Stimulated activated CD8-positive, alpha-beta memory T cell treated with anti-CD3 and anti-CD28 coated beads, Interleukin-2, amount 100 ng/mL, for 48 hours (primary cell): ENCODE measurements at places on chromosomes 11 and 22.

DNA sequence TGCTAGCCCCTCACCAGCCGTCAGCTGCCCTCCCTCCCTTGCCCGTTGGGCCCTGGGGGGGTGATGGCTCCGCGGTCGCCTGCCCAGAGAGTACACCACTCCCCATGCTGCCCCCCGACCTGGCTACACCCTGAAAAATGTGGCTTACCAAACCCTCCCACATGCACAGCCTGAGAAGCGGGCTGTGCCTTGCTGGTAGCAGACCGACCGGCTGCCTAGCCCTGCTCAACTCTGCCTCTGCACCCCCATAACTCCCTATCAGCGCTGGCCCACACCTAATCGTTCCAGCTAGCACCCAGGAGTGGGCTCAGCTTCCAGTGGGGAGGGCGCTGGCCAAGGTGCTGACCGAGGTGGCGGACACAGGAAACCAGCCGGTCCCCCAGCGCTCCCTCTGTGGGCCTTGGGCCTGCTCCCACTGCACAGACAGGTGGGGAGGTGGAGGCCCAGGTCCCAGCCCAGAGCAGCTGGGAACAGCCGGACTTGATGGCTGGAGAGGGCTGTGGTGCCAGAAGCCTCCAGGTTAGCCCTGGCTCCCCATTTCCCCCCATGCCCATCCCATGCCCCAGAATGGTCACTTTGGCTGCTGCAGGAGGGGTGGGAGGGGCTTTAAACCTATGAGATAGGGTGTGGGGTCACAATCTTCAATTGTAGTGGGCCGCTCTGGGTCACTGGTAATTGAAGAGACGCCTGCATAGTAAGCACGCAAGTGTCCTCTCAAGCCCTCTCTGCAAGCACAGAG lies 32.1 kb upstream of the PRODH start:
- DNase-seq: no peak

- no peak for DNase-seq
These were observed 38.3 kb upstream of the CXCR5 start for GRCh38 chr11:118845369-118845768.

- no peak for DNase-seq
These were observed 41.2 kb downstream of the STIM1 start for GRCh38 chr11:3896644-3897043.

GRCh38 chr11:118168751-118169150 lies 7.7 kb downstream of the SCN2B start:
- DNase-seq: no peak

- DNase-seq: no peak
These were observed 15.5 kb downstream of the RAB30 start for GRCh38 chr11:83056204-83056603.

DNA sequence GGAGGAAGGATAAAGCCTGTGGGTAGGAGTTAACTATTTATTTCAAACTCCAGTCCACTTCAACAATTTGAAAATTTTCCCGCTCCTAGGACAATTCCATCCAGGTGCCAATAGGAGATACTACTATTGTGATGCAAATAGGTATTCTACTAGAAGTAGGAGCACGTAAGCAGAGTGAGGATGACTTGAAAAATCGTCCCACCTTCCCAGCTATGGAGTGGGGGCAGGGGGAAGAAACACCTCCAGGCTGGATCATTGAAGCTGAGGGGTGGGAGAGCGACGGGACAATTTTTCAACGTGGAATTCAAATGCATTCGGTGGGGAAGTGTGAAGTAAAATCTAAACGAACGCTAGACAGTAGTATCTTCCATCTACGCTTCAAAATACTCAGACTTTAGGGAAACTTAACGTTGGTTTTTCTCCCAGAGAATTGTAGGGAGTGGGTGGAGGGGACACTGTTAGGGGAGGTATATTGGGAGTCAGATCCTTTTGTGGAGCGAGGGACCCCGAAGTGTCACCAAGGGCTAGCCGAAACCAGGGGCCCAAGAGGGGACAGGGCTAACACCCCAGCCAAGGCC lies 523 bp upstream of the ARHGAP42 start:
- no peak for DNase-seq

- DNase-seq: no peak
These were observed 532.8 kb downstream of the OPCML start for GRCh38 chr11:132999516-132999915.

DNA sequence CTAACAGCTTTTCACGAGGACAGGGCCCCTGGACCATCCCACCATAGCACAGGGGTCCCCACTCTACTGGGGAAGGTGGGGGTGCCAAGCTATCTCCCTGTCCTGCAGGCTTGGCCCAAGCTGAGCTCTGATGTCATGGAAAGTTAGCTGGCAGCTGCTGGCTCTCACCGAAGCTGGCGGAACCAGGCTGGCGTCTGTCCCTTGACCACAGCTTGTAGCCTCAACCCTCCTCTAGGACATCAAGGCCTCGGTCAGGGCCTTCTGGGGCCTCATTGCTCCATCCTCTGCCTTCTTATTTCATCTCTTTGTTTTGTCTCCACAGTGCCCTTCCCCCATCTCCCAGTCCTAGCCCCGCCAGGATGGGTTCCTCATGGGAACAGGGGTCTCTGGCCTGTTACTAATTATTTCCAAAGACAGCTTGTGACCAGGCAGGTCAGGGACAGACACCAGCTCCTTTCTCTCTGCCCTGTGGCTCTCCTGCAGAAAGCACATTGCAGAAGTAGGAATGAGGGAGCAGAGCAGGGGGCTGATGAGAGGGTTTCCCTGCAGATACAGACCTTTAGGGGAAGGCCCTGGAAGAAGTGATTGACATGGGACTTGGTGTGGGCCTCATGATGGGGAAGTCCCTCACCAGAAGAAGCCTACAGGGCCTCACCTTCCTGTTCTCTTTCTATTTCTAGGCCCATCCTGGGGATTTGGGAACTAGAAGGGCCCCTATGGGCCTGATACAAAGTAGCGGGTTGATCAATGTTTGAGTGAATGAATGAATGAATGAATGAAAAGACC lies 97.5 kb upstream of the ALX4 start:
- no peak for DNase-seq

DNA sequence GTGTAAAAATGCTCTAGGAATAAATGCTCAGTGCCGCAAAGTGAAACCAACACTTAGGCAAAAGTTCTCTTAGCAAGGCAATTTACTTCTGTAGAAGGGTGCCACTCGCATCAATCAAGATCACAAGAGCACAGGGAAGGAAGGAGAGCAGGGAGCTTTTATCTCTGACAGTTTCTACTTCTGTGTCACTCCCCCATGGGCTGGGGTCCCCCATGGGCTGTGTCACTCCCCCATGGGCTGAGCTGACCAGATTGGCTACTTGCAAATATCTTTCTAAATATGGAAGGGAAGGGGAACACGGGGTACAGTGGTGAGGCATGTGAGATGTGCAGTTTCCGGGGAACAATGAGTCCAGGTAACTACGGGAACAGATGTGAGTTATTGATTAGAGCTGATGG lies 397 bp downstream of the OR52N2 start:
- DNase-seq: no peak

- DNase-seq: no peak
These were observed 66.6 kb downstream of the ENDOD1 start for GRCh38 chr11:95156133-95156721.

DNA sequence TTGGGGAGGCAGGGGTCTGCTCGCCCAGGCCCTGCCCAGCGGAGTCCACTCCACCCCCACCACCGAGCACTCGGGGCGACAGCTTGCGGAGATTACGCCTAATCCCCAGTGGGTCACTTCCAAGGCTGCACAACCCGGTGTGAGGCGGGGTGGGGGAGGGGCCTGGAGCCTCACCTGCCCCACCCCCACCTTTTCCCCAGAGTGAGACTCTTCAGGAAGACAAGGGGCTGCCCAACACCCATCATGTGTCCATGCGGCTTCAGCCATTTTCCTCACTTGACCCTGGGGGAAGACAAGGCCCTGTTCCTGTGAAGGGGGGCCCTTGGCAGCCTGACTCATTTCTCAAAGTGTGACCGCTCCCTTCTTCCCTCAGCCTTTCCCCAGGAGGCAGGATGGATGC lies 12.5 kb downstream of the SYNGR1 start:
- no peak for DNase-seq

- no peak for DNase-seq
These were observed 5.7 kb downstream of the PANX2 start for GRCh38 chr22:50175921-50176849.

GRCh38 chr22:47047321-47048122 lies 285.1 kb downstream of the TBC1D22A start:
- DNase-seq: no peak

DNA sequence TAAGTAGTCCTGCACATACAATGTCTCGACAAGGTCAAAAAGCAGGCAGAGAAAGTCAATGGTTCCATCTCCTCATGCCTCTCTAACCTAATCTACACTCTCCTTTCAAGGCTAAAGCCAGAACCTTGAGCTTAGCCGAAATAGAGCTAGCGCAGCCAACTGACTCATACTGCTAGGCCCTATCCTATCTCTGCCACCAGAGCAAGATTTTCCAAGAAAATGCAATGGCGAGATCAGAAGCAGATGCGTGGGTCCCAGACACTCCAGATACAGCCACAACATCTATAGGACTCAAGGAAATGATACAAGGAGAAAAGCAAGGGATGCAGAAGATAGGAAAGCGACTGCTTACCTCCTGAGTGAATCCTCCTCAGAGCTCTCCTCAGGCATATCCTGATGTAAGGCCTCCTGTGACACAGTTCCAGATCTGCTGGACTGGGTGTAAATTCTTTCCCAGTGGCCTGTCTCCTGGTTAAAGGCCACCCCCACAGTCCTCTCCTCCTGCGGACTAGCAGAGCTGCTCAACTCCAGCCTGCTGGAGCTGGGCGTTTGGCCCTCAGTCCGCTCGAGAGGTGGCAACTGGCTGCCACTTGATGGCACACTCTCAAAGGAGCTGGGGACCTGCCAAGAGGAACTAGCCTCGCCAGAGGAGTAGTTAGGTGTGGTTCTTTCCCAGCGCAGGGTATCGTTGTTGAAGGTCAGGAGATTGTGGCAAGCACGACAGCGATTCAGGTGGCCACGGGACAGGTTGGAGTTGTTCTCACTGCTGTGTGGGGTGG lies 52.0 kb downstream of the AMBRA1 start:
- no peak for DNase-seq

- DNase-seq: no peak
These were observed 10.9 kb upstream of the ADA2 start for GRCh38 chr22:17229991-17230630.

DNA sequence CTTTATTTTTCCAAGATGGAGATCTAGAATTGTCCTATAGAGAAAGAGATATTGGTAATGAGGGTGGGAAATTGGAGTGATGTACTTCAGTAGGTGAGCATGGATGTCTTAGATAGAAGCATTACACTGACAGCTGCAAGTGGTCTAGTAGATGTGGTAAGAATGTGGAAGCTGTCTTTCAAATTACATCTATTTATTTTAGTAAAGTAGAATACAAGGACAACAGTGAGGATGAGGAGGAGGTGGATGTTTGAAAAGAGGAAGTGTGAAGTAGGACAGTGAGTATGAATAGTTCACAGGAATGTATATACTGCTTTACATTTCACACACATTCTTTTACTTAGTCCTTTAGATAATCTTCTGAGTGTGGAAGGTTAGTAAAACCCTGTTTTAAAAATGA lies 64.2 kb downstream of the HIPK3 start:
- DNase-seq: no peak

GRCh38 chr11:35077709-35078469 lies 61.1 kb upstream of the CD44 start:
- DNase-seq: no peak

DNA sequence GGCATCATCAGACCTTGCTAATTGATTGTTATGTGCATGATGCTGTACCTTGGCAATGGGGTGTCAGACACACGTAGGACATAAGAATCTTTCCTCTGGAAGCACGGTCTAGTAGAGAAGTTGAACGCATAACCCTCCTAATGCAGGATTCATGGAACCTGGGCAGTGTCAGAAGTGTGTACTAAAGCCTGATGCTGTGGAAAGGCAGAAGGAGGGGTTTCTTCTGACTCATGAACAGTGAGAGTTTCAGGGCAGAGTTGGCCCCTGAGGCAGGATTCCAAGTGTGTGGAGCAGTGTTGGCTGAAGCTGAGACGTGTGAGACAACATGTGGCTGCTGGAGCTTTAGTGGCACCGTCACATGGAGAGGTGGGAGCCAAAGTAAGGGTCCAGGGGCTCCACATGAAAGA lies 3.5 kb downstream of the PANX1 start:
- DNase-seq: no peak

DNA sequence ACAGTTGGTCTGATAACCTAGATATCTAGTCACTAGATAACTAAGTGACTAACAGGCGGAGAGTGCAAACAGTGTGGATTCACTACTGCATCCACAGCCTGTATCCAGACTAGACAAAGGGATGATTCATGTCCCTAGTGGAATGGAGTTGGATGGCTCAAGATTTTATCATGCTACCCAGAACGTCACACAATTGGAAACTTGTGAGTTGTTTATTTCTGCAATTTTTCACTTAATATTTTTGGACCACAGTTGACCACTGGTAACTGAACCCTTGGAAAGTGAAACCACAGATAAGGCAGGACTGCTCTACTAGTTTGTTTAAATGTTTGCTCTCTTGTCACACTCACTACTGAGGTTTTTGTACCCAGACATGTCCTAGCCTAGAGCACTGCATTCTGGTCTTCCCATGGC lies 76.0 kb downstream of the UBASH3B start:
- no peak for DNase-seq

DNA sequence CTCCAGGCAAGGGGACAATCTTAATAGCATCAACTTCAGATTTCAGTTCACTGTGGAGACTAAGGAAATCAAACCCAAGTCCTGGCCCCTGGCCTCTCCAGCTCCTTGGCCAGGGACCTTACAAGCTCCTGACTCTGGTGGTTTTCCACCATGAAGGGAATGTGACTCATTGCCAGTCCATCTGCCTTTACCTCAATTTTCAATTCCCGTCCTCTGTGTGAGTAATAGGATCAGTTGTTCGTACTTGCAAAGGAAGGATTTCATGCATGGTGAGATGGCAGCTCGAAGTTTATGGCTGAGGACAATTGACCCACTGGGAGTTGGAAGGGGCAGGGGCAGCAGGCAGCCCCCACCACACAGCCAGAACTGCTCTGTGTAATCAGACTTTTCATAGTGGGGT lies 42.5 kb downstream of the INSC start:
- no peak for DNase-seq

DNA sequence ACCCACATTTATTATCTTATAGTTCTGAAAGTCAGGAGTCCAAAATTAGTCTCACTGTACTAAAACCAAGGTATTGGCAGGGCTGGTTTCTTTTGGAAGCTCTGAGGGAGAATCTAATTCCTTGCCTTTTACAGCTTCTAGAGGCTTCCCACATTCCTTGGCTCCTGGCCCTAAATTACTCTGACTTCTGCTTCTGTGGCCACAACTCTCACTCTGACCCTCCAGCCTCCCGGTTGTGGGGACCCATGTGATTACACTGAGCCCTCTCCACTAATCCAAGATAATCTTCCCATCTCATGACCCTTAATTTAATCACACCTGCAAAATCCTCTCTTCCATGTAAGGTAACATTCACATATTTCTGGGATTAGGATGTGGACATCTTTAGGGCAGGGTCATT lies 110.9 kb downstream of the ARL14EP start:
- no peak for DNase-seq
